ENCODE measurements at places on chromosomes 3 and 15.
A peak's percentile ranks its signal among the peaks of the same experiment; 100 is the strongest.

DNA sequence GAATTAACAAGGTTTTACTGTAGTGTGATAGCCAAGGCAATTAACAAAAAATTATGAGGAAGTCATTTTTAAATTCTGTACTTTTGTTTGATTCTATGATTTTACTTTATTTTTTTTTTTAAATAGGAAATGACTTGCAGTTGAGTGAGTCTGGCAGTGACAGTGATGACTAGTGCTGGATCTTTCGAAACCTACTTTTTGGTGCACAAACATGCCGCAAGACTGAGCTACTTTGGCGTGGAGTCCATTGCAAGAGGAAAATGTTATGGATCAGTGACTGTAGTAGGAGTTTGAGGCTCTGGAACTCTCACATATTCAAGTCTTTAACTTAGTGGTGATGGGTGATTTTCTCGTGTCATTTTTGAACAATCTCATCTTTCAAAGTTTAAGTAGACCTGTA lies 11.6 kb downstream of the EAF1 start:
- no peak for DNase-seq

GRCh38 chr15:57054204-57054750 lies 135.8 kb downstream of the TCF12 start:
- no peak for DNase-seq

GRCh38 chr3:153958635-153959595 lies 162.3 kb upstream of the ARHGEF26 start:
- no peak for DNase-seq

- DNase-seq: no peak
Observed at GRCh38 chr3:168884353-168884903, 779.1 kb downstream of the MECOM start.

- DNase-seq: no peak
Observed at GRCh38 chr3:111592936-111593335, 2.2 kb downstream of the ZBED2 start.

- DNase-seq: no peak
Observed at GRCh38 chr3:152879130-152879789, 44.3 kb downstream of the P2RY1 start.

DNA sequence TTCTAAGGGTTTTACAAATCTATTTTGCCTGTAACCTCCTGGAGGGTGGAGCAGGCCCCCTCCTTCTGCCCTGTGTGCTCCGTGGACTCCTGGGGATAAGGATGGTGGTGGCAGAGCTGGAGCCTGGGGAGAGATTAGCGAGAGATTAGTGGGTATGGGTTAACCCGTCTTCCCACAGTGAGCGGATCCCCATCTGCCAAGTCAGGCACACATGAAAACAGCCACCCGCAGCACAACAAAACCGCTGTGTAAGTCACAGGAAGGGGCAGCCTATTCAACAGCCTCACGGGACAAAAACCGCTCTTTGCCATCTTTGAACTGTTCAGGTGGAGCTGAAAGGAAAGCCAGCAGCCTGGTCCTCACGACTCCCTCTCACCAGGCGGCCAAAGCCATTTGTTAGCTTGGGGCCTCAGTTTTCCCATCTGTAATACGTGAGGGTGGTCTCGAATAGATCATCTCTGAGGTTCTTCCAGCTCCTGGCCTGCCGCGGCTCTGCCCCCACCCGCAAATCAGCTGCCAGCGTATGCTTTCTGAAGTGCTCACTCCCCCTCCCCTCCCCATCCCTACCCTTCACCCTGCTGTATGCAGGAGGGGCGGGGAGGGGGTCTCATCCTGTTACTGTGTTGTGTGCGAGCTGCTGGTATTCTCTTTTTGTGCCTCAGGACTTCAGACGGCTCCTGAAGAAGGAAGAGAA lies 43.6 kb downstream of the PDIA5 start:
- DNase-seq: no peak

GRCh38 chr3:59596741-59597140 lies 546.9 kb upstream of the CFAP20DC start:
- no peak for DNase-seq

DNA sequence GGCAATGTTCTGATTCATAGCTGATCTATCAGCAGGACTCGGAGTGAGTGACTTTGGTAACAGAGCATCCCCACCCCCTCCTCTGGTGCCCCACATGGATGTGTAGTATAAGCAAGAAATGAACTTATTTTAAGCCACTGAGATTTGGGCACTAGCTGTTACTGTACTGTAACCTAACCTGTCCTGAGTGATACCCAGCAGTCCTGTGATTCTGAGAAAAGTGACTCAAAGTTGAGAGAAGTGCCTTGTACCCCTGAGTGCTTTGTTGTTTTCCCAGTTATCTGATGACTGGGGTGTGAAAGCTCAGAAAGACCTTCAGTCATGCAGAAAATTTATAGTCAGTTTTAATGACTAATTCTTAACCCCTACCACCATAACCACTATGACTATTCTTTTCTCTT lies 439.9 kb upstream of the RBMS3 start:
- DNase-seq: no peak

- no peak for DNase-seq
Observed at GRCh38 chr3:78235841-78236240, 1195.9 kb downstream of the ROBO2 start.

DNA sequence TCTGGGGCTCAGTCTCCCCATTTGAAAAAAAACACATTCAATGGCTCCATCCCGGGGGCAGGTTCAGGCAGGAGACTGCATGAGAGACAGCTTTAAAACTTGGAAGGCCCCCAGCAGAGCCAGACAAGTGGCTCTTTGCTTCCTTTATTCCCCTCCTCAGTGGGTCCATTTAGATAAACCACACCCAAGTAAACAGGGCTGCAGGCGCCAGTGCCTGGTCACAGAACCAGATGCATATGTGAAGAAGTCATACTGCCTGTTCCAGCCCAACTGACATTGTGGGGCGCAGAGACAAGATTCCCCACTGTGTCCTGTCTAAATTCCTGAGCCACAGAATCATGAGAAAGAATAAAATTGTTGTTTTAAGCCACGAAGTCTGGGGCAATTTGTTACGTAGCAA lies 9.0 kb downstream of the FBN1 start:
- no peak for DNase-seq

- DNase-seq: no peak
Observed at GRCh38 chr3:25856902-25857518, 67.1 kb downstream of the OXSM start.

DNA sequence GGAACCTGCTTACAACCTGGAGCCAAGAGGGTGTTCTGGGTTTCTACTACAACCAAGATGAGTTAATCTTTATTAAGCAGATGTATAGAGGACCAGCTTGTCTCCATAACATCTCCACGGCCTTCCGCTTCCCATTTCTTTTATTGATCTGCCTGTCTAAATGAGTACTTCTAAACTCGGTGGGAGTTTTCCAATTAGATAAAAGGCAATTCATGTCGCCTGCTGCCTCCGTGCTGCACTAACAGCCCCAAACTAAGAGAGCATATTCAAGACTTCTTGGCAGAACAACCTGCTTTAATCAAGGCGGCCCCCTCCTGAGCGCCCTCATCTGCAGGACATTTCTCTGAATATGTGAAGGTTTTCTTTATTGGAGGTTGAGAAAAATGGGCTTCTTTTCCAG lies 270.1 kb downstream of the PDCD6IP start:
- no peak for DNase-seq

GRCh38 chr3:3586336-3586735 lies 212.9 kb upstream of the LRRN1 start:
- no peak for DNase-seq

DNA sequence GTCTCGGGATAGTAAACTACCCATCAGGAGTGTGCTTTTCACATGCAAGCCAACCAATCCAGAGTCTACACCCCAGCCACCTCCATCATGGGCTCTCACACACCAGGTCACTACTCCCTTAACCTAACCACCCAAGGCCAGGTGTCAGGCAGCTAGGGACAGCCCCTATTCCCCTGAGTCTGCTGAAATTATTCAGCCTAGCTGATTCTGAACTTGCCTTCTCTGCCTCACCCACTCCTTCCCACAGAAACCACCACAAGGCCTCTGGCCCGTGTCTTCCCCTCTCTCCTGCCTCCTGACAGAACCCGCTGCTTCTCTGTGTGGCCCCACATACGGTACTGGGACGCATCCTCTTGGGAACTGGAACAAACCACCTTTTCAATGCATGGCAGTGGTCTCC lies 82.1 kb downstream of the PCSK6 start:
- DNase-seq: no peak

DNA sequence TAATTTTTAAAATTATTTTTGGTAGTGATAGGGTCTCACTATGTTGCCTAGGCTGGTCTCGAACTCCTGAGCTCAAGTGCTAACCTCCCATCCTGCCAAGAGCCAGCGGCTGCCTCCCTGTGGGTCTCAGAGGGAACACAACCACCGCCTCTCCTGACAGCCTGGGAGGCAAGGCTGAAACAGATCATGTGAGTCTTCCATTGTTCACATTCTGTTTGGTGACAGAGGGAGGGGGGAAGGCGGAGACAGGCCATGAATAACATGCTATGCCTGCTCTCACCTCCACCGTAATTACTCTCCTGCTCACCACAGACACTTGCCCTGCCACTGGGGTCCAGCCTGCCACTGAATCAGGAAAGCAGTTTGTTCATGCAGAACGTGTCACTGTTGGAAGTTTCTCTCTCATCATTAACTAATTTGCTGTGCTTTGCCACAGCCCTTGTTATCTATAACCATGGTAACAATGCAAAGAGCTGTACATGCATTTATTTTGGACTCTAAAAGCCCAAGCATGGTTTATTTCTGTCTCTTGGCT lies 78.4 kb upstream of the RASGRF1 start:
- no peak for DNase-seq

DNA sequence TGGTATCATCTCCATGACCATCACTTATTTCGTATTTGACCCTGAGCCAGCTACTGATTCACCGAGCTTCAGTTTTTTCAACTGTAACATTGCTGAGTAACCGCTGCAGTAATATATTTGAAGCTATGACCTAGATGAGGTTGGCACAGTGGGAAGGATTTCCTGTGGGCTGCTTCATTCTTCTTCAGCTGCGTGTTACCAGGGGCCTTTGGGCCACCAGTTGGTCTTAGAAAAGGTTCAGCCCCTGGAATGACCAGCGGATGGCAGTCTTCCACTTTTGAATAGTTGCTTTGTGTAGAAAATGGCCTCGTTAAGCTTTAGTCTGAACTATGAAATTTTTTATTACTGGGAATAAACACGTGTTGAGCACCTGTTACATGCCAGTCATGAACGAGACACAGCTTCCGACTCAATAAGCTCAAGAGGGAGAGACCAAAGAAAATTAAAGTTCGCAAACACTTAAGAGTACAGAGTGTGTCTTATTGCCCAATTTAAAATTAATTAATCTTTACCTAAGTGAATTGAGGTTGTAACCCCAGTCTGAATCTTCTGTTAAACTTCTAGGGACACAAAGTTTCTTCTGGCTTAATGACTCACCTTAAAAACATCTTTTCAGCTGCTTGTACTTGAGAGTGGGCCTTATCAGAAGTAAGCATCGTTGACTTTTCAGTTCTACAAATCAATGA lies 57.6 kb upstream of the NR2E3 start:
- no peak for DNase-seq

DNA sequence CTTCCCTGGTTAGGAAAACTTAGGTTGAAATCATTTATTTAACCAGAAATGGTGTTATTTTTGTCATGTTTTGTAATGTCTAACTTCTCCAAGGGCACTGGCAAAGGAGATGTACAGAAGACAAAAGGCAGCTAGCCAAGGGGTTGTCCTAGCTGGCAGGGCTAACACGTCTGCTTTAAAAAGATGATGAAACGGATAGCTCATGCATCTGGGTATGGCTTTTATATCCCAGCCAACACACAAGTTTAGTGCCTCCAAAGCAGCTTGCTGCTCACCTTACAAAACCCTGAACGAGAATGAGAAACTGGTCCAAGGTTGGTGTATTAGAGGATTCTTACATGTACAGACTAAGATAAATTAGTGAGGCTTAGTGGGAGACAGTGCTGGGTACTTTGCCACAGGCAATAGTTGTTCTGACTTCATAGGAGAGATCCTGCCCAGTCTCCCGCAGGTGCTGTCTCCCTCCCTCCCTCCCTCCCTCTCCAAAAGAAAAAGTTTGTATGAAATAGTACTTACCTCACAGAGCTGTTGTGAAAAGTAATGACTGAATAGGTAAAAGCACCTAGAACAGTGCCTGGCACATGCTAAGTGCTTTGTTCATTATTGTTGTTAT lies 47.8 kb downstream of the KCNMB2 start:
- DNase-seq: no peak

GRCh38 chr15:92149465-92149864 lies 244.2 kb upstream of the ST8SIA2 start:
- DNase-seq: no peak

GRCh38 chr3:132352556-132353143 lies 35.4 kb downstream of the ACP3 start:
- peak; percentile 57 for DNase-seq

DNA sequence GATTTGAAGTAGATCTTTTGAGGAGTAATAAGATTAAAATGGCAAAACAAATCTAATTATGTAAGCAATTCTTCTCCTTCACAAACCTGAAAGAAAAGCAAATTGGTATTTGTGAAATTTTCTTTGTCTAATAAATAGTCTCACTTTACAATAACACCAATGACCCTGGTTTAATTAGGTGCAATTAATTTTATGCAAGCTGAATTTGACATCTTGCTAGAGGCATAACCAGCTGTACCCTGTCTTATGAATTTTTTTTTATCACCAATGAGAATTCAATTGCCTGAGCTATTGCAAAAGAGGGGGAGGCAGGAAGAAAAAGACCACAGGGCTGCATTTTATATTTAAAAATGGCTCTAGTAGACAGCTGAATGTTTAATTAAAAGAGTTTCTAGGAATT lies 113.5 kb upstream of the IL12A start:
- no peak for DNase-seq

- no peak for DNase-seq
Observed at GRCh38 chr3:157865352-157866000, 240.7 kb downstream of the SHOX2 start.

DNA sequence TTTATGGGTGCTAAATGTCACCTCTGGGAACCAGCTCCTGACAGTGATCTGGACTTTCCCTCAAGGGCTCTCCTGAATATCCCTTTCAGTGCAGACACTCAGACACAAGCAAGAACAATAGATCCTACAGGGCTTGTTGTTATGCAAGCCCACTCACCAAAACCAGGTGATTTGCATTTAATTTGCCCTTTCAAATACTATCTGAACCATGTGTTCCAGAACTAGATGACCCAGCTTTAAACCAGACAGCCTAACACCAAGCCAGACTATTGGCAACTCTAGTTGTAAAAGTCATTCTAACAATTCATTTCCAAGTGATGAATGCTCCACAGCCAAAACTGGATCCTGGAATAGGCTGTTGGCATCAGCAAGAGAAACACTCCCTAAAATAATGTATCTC lies 5.6 kb upstream of the ATP8B4 start:
- DNase-seq: no peak

DNA sequence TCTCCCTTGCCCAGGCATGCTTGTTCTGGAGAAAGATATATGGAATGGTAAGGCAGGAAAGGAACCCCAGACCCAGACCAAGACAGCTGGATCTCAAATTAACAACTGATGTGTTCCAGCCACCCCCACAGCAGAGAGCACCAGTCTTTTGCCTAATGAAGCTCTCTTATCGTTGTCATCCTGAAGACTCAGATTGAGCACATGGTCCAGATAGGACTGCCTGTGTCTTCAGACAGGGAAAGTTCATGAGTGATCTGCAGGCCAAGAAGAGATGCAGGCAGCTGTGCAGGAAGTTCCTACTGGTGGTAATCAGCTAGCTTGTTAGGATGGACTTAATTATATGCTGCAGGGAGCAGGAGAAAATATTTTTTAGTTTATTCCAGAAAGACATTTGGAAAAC lies 53.3 kb downstream of the PPP2R3A start:
- no peak for DNase-seq

- no peak for DNase-seq
Observed at GRCh38 chr3:46301122-46301835, 52.6 kb upstream of the CCR2 start.

- no peak for DNase-seq
Observed at GRCh38 chr3:186193534-186194450, 84.9 kb upstream of the ETV5 start.

GRCh38 chr3:129560269-129560787 lies 17.4 kb downstream of the H1-8 start:
- DNase-seq: no peak
